Activated CD4-positive, alpha-beta T cell treated with anti-CD3 and anti-CD28 coated beads, Interleukin-2, amount 50 U/mL, for 1 hour (primary cell): ENCODE measurements at places on chromosomes 7 and 10.
A peak's percentile ranks its signal among the peaks of the same experiment; 100 is the strongest.

DNA sequence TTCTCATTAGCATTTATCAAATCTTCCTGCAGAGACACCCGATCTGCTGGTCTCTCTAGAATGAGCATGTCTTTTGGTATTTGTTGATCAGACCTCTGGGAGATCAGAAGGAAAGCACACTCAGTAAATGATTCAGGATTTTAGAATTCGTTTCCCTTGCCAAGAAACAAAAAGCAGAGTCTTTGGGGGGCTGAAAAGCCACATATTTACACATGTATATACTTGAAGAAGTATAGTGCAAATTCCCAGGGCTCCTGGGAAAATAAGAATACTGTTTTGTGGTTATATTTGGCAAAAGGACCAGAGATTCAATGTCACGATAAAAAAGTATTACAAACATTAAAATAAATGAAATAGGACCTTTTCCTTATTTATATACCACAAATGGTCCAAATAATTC, 100.2 kb downstream of the AGMO start:
- no peak for DNase-seq

- DNase-seq, result peak; percentile 41
These were observed 21.1 kb downstream of the PLAU start for GRCh38 chr10:73931767-73932619.

DNA sequence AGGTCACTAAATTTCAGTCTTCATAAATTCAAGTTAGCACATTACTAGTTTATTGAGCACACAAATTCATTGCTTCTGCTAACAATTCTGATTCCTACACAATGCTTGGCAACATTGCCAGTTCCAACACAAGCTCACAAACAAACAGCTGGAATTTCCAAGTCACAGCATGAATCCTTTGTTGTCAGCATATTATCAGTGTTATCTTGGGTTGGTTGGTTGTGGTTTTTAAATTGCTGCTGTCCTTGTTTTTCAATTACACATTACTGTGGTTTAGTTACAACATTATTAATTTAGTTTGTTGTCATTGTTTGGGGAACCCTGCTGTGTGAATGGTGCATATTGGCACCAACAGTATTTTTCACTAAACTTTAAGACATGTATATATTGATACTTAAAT, 86.0 kb upstream of the ARID5B start:
- DNase-seq, result no peak

GRCh38 chr7:8161364-8161828, 100.6 kb downstream of the ICA1 start:
- DNase-seq, result no peak

DNA sequence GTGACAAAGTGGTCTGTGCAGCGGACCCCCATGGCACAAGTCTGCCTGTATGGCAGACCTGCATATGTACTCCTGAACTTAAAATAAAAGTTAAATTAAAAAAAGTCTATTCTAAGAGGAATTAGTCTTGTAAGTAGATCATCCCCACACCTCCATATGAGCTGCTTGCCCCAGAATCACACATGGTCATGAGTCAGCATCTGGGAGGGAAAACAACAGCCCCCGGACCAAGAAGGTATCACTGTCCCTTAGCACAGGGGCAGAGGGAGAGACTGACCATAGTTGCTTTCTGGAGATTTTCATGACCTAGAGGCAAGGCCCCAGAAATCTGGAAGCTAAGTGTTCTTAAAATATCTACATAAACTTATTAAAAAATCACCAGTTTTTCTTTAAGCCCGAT, 86.6 kb upstream of the PDK4 start:
- no peak for DNase-seq

DNA sequence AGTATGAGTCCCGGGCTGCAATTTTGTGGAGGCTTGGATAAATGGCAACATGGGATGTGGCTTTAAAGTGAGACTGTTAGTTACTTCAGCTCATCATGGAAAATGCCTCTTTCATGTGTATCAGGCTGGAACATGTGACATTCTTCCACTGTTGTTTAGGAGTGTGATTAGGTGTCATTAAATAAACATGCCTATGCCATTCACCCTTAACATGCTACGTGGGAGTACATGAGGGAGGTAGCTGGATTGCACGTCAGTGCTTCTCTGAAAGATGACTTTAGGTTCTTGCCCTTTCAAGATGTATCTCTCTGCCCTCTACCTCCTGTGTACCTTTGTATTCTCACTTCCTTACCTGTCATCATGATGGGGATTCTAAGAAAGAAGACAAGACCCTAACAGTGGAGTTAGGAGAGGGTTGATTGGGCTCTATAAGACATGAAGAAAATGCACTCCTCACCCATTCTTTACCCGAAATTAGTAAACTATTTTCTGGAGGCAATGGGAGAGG, 8.9 kb downstream of the AKR1E2 start:
- DNase-seq, result no peak

DNA sequence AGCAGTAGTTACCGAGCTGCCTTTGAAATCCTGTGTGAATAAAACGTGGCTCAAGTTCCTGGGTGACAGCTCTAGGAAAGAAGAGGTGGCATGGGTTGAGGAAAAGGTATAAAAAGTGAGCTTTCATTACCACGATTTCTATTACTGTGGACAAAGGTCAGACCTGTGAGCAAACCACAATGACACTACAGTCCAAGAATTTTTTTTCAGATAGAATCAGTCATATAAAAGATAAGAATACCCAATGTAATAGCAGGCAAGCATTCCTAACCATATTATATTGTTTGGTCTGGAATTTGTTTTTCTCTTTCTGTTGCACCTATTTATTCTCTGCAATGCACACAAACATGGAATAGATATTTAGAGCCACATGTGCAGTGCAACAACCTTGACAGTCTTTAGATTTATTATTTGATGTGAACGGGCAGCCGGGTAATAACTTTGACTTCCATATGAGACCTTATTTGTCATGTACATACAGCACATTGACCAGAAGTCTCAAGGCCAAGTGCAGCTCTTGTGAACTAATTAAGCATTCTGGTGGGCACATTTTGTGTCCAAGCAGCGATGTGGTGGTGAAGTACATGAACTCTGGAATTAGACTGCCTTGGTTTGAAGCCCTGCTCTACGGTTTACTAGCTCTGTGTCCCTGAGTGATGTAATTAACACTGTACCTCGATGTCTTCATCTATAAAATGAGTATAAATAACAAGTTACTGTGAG, 156.8 kb downstream of the NRCAM start:
- DNase-seq, result no peak

GRCh38 chr10:67917169-67917568, 32.7 kb downstream of the SIRT1 start:
- no peak for DNase-seq

DNA sequence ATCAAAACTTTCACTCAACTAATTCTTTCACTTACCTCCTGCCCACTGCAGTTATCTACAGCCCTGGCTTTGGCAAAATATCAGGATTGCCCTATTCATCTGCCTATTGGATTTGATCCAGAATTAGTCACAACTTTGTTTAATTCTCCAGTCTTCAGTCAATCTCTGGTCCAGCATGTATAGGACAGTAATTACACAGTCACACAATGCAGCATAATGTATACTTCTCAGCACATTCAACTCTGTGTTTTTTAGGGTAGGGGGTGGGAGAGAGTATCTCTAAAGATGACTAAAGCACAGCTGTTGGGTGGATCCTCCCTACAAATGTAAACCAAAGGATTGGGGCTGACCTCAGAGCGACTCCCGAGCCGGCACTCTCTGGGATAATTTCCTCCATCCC, 17.7 kb upstream of the NRP1 start:
- no peak for DNase-seq

- DNase-seq, result no peak
These were observed 325.0 kb downstream of the PLXNA4 start for GRCh38 chr7:132251327-132251659.
